Vagina (tissue), 2 donors: ENCODE measurements at places on chromosomes 6 and 20.

- no peak for DNase-seq
These were observed 30.2 kb downstream of the FAM229B start for GRCh38 chr6:112117554-112117953.

DNA sequence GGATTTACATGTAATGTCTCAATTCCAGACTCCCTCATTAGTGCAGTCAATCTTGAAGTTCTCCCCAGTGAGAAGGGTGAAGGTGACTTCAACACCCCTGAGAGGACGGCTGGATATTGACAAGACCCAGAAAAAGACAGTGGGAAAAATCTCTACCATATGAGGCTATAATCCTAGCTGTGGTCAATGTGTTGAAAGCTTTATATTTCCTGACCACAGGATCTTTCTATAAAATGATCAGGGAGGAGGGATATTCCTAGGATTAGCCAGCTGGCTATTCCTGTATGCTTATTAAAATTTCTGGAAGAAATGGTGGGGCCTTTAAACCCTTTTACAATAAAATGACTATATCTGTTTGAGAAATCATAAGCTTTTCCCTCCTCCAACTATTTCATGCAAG is 43.0 kb downstream of the TFAP2B start:
- no peak for DNase-seq

DNA sequence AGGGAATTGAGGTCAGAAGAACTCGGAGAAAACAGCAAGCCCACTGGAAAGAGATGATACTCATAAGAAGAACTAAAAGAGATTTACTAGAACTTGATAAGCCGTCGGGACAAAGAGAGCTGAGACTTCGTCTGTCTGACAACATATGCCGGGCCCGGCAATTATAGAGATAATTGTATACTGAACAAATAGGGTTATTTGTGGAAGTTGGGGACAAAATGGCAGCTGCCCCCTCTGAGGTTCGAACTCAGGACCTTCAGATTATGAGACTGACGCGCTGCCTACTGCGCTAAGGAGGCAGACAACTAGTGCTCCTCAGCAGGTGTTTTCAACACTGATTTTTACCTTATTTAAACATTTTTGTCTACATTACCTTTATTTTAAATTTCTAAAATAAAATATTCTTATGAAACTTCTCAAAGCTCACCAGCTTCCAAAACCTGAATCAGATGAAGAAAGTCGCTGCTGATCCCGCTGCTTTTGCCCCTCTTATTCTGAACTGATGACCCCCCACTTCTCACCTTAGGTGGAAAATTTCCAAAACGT is 29.3 kb upstream of the TRIM27 start:
- DNase-seq: no peak

DNA sequence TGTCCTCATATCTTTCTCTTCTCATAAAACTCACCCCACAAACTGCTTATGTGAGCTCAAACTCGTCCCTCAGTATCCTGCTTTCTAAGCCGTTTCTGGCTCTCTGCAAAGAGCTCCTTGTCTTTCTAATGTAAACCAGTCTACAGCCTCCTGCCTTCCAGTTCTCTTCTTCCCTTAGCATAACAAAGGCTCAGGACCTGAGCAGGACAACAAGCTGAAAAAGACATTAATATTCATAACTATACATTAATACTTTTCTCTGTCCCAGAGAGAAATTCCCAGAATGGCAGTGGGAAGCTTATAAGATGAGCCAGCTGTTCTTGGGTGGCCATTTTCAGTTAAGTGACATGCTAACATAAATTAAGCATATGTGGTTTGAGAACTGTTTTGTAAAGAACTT is 207.0 kb upstream of the TCF21 start:
- no peak for DNase-seq

GRCh38 chr6:31336896-31337496 is 20.0 kb downstream of the HLA-B start:
- DNase-seq: no peak

DNA sequence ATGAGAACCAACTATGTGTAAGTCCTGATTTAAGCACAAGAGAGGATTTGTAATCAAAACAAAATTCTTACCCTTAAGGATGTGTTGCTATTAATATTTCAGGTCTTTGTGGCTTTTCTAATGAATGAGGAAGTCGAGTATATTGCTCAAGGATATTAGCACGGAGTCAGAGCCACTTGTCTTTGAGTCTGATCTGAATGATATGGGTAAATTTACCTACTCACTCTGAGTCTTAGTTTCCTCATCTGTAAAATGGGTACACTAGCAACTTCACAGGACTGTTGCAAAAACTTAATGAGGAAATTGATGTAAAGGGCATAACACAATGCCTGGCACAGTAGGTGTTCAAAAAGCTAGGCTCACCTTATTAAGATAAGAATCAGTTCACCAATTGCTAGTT is 30.0 kb upstream of the QKI start:
- DNase-seq: no peak

DNA sequence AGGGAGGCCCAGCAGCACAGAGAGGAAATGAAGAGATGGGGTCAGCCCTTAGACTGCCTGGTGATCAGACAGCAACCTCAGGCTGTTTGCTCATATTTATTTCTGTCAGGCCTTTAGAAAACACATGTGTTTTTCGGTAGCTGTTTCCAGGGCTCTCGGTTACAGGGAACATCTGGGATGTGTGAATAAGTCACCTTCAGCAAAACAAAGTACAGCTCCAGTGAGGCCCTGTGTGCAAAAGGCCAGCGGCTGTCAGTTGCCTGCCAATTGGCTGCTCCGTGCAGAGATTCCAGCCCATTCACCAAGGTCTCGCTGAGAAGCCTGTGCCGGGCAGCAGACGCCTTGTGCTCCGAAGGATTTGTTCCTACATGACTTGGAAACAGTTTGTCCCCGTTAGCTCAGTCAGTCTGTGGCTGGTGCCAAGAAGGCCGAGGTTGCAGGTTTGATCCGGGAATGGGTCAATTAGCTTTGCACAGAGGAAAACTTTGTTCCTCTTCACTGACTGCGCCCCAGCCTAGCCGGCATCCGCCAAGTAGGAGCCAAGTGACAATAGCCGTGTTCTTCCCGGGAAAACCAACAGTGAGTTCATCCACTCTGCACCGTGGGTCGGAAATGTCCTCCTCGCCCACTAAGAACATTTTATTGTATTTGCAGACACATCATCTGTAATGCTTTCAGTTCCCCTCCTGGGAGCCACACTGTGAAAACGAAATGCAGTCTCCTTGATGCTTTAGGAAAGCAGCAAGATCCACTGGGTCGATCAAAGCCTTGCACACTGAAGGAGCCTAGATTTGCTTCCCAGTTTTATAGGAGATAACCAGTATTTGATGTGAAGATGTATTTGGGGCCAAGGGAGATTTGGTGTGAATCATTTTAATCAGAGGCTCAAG is 315.4 kb upstream of the CDYL start:
- peak; percentile 96 for DNase-seq

- DNase-seq: no peak
These were observed 234.1 kb upstream of the BMP2 start for GRCh38 chr20:6533351-6533750.
